ENCODE measurements at places on chromosomes 11 and 22. TPM values are rescaled to one million over a fixed set of nuclear protein-coding genes. Genes with fewer than 3 reads are reported as not detected.

GRCh38 chr11:104043678-104044239 is 7.3 kb downstream of the DDI1 start:
- no peak for DNase-seq

- no peak for DNase-seq
These were observed 92.9 kb upstream of the AMOTL1 start for GRCh38 chr11:94675239-94675638.

DNA sequence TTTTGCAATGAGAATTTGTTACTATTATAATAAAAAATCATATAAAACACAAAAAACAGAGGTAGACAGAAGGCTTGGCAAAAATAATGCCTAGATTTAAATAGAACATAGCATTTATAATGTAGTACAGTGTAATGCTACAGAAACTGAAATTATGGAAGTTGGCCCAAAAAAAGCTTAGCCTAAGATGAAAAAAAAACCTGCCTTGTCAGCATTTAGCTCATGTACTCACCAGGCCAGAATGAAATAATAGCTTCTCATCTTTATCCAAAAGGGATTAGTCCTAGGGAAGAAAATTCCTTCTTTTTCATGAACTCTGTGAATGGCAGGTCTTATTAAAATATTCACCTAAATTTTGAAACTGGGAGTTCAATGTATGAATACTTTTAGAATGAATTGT is 951.1 kb downstream of the LRRC4C start:
- DNase-seq: no peak

- DNase-seq: no peak
These were observed 125.6 kb downstream of the AASDHPPT start for GRCh38 chr11:106202935-106203620.

DNA sequence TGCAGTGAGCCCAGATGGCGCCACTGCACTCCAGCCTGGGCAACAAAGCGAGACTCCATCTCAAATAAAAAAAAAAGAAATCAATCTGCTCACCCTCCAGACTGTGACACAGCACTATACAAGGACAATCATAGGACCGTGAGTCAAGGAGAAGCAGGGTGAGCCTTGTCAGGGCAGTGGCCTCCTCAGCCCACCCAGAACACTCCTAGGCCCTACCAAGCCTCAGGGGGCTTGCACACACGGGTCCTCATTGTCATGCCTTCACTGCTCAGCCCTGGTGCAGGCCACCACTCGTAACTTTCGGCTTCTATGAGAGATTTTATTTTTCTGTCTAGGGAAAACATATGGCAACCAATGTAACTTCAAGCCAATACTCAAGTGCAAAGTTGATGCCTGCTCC is 35.8 kb downstream of the DGCR2 start:
- DNase-seq: no peak

- no peak for DNase-seq
These were observed 163.3 kb downstream of the CASP12 start for GRCh38 chr11:104734998-104735397.

DNA sequence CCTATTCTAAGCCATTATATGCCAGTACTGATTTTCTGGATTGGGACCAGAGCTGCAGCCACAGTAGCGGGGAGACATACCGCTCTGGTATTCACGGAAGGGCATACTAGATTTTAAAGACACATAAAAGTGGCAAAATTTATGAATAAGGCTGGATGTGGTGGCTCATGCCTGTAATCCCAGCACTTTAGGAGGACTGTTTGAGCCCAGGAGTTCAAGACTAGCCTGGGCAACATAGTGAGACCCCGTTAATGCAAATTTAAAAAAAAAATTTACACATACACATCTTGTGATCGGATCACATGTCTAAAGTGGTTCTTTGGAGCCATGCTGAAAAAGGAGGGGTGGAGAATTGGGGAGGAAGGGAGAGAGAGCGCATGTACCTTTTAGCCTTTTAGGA is 9.0 kb downstream of the RPL27A start:
- no peak for DNase-seq

GRCh38 chr22:17845327-17845726 is 71.1 kb upstream of the BID start:
- DNase-seq: no peak

- DNase-seq: peak; percentile 38
These were observed 102.4 kb upstream of the SERPIND1 start for GRCh38 chr22:20671409-20672081.

- DNase-seq: no peak
These were observed 2.4 kb upstream of the HEPHL1 start for GRCh38 chr11:94018721-94019120.

DNA sequence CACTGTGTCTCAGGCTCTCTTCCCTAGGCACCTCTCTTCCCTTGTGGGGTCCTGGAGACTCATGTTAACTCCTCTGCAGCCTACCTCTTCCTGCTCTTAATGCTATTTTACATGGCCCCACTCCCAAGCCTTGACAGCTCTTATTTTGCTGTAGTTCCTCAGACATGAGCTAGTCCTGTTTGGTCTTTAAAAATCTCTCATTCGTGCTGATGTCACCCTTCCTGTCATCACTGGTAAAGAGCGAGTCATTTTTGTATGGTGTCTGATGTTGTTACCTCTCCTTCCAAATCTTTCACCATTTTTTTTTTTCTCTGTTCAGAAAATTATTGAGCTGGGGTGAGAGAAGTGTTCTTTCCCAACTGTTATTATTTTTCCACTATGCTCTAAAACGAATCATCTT is 84.8 kb upstream of the ZBED5 start:
- no peak for DNase-seq

DNA sequence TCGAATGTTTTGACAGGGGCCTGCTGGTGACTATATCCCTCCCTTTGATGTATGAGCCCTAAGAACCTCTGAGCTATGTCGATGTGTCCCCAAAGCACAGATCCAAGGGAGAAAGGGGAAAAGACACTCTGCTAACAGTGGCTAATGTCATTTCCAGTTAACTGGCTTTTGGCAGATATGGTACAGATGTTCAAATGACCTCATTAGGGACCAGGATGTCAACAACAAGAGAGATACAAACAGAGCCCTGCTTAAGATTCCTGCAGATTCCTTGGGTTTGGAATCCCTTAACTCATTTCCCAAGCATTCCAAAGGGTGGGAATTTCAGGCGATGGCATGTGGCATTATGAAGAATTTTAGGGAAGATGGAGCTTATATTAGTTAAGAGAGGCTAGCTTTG is 517.3 kb downstream of the SOX6 start:
- DNase-seq: no peak

DNA sequence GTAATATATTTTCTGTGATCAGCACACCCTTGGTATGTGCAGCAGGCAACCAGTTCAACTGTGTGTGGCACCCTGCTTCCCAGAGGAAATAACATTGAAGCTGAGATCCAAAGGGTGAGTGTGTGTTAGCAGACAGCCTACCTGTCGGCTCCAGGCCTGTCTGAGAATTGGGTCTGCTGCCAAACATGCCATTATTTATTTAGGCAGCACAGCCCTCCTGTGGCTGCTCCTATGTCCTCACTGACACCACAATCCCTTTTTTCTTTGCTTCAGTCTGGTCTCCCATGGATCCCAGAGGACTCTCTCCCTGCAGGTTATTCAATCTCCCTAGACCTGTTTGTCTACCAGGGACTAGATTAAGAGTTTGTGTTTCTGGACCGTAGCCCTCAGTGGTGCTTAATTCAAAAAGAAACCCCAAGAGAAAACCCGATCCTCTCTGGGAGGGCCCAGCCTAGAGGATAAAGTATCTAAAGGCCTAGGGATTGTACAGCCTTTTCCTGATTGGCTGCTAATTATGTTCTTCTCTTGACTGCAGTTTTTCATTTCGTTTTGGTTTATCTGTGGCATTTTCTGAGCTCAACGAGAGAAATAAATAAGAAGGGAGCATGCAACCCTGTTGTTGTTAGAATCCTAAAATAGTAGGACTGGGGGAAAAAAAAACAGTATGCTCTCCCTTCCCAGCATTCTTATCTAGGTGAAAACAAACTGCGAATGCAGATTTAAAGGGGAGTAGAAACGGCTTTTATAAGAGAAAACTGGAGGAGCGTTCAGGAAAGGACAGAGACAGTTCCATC is 24.1 kb downstream of the KCNE3 start:
- no peak for DNase-seq

DNA sequence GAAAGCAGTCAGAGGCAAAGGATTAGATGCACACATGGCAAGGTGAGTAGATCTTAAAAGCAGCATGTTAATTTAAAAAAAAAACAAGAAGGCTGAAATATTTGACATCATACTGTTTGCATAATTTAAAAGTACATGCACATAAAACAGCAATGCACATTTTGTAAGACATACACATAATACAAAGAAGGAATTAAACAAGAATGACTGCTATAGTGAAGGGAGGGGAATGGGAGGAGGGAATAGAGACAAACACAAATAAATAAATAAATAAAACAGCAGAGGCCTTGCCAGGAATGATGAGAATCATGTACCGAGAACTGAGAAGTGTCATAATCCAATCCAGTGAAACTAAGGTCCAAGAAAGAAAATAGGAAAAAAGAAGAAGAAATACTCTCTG is 486.2 kb upstream of the API5 start:
- no peak for DNase-seq

DNA sequence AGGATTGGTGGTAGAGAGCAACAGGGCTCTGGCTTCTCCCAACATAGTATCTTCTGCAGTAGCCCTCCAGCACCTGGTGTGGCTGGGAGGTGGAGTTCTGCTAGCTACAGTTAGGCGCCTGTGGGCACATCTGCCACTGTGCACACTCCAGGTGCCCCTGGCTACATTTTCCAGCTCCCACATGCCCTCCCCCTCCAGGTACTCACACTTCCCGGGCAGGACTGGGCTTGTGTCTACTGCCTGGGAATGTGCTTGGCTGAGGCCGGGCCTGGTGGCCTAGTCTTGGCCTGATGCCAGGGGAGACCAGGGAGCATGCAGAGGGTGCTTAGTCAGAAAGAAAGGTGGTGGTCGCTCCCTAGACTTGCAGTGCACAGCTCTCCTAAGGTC is 15.8 kb downstream of the PHLDB1 start:
- DNase-seq: no peak

GRCh38 chr11:71979602-71980001 is 19.1 kb upstream of the IL18BP start:
- DNase-seq: no peak

The CLCF1 gene
- 0.63 TPM for total RNA-seq

The TMPRSS6 gene
- 7.1 TPM for total RNA-seq

The FAM180B gene
- 0.19 TPM for total RNA-seq

The ABCC8 gene
- not detected for total RNA-seq

The DBX1 gene
- not detected for total RNA-seq

The IFITM5 gene
- total RNA-seq: not detected

The FUT4 gene
- 8.3 TPM for total RNA-seq

The SAA2 gene
- total RNA-seq: not detected

All from activated CD4-positive, alpha-beta T cell treated with anti-CD3 and anti-CD28 coated beads, Interleukin-2, amount 10 ng/mL, durations not matched to agents 24 days and 14 days (primary cell).